SK-N-SH (cell line): ENCODE measurements at places on chromosomes 7 and 10. TPM values are rescaled to one million over a fixed set of nuclear protein-coding genes. Genes with fewer than 3 reads are reported as not detected.

TIAL1 gene
- polyA plus RNA-seq = 58.0 and 70.6 TPM in 2 replicates

ATOH7 gene
- polyA plus RNA-seq = 0.08 and 0.12 TPM in 2 replicates

PRTFDC1 gene
- 6.6 and 8.1 TPM in 2 replicates for polyA plus RNA-seq

AQP1 gene
- 1.7 and 2.4 TPM in 2 replicates for polyA plus RNA-seq

NUDT1 gene
- 79.5 and 98.1 TPM in 2 replicates for polyA plus RNA-seq

LRRTM3 gene
- not detected in 2 replicates for polyA plus RNA-seq

TUBB8 gene
- polyA plus RNA-seq = 0.06 and 0.13 TPM in 2 replicates

ARHGEF5 gene
- 0.02 and 0.07 TPM in 2 replicates for polyA plus RNA-seq

CYP17A1 gene
- polyA plus RNA-seq = not detected in 2 replicates

DNA sequence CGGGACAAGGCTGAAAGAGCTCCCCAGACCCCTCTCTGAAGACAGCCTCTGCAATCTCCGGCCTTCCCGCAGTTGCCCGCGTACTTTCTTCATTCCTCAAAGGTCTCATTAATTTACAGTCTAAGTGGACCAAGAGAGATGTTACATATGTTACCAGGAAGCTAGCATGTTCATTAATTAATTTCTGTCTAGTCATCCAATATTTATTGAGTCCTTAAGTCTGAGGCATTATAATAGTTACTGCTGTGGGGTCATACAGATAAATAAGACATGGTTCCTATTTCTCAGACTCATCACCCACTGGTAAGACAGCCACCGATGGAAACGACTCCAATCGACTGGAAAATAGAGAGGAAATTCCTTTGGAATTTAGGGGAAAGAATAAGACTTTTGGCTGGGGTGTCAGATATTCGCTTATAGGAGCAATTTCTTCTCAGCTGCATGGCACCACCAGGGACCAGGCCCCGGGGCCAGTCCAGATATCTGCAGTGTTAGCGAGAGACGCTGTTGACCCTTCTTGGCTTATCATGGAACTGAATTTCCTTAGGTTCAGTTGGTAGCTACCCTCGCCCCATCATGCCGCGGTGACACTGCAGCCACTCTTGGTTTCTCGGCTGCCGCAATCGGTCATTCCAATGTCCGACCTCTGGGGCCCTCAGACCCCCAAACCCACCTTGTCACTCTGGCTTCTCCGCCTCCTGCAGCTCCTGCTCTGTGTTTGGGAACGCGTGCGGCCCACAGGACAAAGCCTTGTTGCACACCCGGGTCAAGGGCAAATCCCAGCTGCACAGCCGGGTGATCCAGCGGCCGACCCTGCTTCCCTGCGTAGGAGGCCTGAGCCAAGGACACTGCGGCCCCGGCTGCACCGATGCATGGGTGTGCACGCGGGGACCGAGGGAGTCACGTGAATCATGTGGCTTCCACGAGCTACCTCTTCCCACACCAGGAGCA lies 383.2 kb downstream of the DNAJB6 start:
- no peak for DNase-seq

DNA sequence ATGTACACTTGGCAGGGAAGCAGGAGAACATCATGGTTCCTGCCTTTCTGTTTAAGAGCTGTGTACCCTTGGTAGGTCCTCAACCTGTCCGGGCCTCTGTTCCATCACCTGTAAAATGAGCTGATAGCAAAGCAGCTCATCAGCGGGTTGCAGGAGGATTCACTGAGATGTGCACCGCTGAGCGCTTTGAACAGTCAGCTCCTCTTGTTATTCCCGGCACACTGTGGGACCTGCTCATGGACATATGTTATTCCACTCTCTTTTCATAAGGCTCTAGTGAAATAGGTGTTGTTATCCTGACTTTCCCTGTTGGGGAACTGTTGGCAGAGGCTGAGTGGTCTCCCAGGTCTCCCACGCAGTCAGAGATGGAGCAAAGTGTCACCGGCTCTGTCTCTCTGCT lies 497.5 kb upstream of the ZMIZ1 start:
- no peak for DNase-seq

- DNase-seq = peak; percentile 39
Measured at GRCh38 chr10:34789966-34790506, 25.1 kb downstream of the PARD3 start.

- no peak for DNase-seq
Measured at GRCh38 chr10:4431114-4431863, 394.7 kb upstream of the AKR1E2 start.
